ENCODE measurements at places on chromosomes 12 and 14.

GRCh38 chr12:50257236-50258166 lies 25.8 kb downstream of the LIMA1 start:
- H3K27ac ChIP-seq = no peak overlapping the region
- H3K36me3 ChIP-seq = no peaks in the 10 kb centered on the region
- no peaks in the 10 kb centered on the region for H3K27me3 ChIP-seq
- peaks cover 2% of the 10 kb centered on the region for H3K4me1 ChIP-seq
- peak; percentile 82 for DNase-seq

- peaks cover 9% of the 10 kb centered on the region for H3K27me3 ChIP-seq
- no peak overlapping the region for H3K27ac ChIP-seq
- peaks cover 6% of the 10 kb centered on the region for H3K4me1 ChIP-seq
- no peak overlapping the region for H3K4me3 ChIP-seq
Measured at GRCh38 chr12:5807090-5807414, 138.0 kb downstream of the ANO2 start.

- H3K4me1 ChIP-seq = peaks cover 1% of the 10 kb centered on the region
- no peaks in the 10 kb centered on the region for H3K27me3 ChIP-seq
Measured at GRCh38 chr12:104059963-104060362, 4.4 kb upstream of the HCFC2 start.

DNA sequence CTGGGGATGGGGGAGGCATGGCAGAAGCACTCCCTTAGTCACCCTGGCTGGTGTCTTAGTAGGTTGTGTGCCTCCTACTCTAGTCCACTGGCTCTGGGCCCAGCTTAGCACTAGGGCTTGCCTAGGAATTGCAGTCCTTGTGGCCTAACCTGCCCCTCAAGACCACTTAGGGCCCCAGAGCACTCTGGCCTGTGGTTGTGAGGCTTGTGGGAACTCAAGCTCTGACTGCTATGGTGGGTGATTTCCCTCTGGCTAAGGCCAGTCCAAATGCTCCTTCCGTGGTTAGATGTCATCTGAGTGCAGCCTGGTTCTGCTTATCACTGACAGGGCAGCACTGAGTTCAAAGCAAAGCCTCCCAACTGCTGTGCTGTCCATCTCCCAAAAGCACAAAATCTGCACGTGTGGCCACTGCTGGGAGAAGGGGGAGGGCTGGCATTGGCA lies 20.2 kb downstream of the FGD4 start:
- H3K4me3 ChIP-seq = no peak overlapping the region
- no peaks in the 10 kb centered on the region for H3K36me3 ChIP-seq
- H3K4me1 ChIP-seq = peaks cover 10% of the 10 kb centered on the region
- no peaks in the 10 kb centered on the region for H3K27me3 ChIP-seq

DNA sequence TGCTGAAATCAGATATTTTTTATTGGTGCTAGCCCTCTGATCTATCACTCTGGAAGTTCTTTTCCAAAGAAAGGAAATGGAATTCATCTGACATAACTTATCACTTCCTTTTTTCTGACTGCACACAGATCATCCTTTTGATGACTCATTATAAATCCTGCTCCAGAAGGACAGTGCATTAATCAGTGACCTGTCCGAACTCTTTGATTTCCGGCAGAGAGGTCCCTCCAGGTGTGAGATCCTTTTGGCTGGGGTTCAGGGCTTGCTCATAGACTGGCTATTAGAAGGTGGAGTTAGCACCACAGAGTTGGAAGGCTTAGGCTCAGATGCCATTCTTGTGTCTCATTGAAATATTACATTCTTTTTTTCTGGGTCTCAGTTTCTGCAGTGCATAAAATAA lies 328.2 kb downstream of the ZFP36L1 start:
- no peaks in the 10 kb centered on the region for H3K27me3 ChIP-seq
- no peak overlapping the region for H3K4me3 ChIP-seq
- peaks cover 6% of the 10 kb centered on the region for H3K4me1 ChIP-seq
- H3K36me3 ChIP-seq = no peaks in the 10 kb centered on the region
- peak overlapping the region; percentile 29 for H3K27ac ChIP-seq

DNA sequence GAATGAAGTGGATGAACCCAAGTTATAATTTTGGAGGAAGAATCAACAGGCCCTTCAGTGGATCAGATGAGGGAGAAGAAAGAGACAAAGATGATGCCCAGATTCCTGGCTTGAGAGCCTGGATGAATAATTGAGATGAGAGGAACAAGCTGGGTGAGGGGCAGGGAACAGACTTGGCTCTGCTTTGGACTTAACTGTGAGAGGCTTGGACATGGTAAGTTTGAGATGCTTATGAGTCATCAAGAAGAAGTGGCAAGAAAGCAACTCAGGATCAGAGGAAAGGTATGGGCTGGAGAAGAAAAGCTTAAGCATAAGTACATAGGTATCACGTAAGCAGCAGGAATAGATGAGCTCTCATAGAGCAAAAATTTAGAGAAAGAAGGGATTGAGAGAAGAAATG lies 55.3 kb downstream of the FIGNL2 start:
- DNase-seq = no peak
- H3K36me3 ChIP-seq = no peaks in the 10 kb centered on the region
- H3K4me3 ChIP-seq = no peak overlapping the region
- H3K27ac ChIP-seq = no peak overlapping the region
- no peaks in the 10 kb centered on the region for H3K27me3 ChIP-seq

- H3K27me3 ChIP-seq = no peaks in the 10 kb centered on the region
- no peak overlapping the region for H3K4me3 ChIP-seq
- no peaks in the 10 kb centered on the region for H3K4me1 ChIP-seq
- no peak overlapping the region for H3K27ac ChIP-seq
- no peaks in the 10 kb centered on the region for H3K36me3 ChIP-seq
Measured at GRCh38 chr12:130126023-130126432, 36.2 kb upstream of the FZD10 start.

DNA sequence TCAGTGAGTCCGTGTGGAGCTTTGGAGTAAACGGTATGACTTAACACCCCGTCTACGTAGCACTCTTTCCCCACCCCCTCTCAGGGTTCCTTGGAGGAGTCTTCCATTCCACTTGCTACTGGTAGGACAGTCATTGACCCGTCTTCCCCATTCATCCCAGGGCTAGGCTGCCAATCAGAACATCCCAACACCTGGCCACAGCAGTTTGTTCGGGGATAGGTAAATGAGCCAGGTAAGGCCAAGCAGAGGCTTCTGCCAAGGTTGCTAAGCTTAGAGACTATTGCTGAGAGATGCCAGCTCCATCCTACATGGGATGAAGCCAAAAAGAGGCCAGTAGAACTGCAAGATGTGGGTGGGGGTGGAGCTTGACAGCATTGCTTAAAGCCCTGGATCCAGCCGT lies 130.8 kb downstream of the BCL11B start:
- no peak overlapping the region for H3K27ac ChIP-seq
- no peaks in the 10 kb centered on the region for H3K4me1 ChIP-seq
- H3K27me3 ChIP-seq = no peaks in the 10 kb centered on the region
- no peaks in the 10 kb centered on the region for H3K36me3 ChIP-seq

DNA sequence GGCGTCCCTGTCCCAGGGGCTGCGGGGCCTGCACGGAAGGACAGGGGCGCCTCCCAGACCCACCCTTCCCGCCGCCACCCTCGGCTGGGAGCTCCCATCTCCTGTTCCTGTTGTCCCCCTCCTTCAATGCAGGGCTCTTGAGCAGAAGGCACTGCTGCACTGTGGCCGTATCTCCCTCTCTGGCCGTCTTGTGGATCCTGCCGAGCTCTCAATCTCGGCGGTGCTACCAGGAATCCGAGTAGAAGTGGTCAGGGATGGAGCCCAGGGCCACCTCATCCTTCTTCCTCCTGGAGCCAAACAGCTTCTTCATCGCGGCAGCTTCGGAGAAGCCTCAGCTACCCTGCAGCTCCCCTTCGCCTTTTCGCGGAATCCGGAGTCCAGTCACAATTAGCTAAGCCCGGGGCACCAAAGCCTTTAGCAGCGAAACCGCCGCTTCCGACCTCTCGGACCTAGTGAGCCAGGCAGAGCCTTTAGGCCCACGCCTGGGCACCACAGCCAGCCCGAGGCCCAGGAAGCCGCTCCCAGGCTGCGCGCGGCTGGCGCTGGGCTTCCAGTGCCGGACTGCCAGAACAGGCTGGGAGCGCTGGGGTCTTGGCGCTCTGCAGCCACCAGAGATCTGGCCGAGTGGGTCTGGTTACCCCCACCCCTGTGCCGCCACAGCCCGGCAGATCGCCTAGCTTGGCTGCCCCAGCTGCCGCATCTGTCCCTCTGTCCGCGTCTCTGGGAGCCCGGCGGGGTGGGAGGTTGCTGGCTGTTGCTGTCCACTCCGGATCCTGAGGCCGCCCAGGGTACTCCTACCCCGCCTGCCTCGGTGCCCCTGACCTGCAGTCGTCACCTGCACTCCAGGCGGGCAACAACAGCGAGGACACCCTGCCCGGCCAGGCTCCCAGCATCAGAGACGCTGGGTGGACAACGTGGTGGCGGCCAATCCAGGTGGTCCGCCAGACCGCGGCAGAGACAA lies 69.1 kb downstream of the ASCL4 start:
- H3K4me1 ChIP-seq = peaks cover 16% of the 10 kb centered on the region
- peaks cover 50% of the 10 kb centered on the region for H3K27me3 ChIP-seq
- DNase-seq = no peak
- no peak overlapping the region for H3K27ac ChIP-seq
- no peaks in the 10 kb centered on the region for H3K36me3 ChIP-seq
- H3K4me3 ChIP-seq = no peak overlapping the region

GRCh38 chr14:100438678-100439592 lies 115.8 kb downstream of the SLC25A47 start:
- no peaks in the 10 kb centered on the region for H3K36me3 ChIP-seq
- no peaks in the 10 kb centered on the region for H3K27me3 ChIP-seq
- H3K4me1 ChIP-seq = peaks cover 49% of the 10 kb centered on the region
- H3K4me3 ChIP-seq = no peak overlapping the region

GRCh38 chr14:97318380-97318779 lies 521.2 kb downstream of the VRK1 start:
- no peak overlapping the region for H3K27ac ChIP-seq
- no peaks in the 10 kb centered on the region for H3K27me3 ChIP-seq
- H3K4me3 ChIP-seq = no peak overlapping the region

DNA sequence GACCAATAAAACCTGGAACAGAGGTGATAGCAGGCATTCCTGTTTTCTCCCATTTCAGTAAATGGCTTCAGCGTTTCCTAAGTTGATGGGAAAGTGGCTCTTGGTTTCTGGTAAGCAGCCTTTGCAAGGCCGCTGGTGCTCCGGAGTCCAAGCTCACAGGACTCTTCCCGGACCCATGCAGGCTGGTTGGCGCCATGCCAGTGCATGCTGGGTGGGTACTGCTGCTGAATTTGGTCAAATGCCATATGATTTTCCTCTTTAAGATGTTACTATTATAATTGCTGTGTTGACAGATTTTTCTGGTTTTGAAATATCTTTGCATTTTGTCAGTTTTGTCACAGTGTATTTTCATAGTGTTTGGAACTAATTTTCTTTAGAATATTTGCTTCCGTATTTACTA lies 27.7 kb downstream of the PPP2R5C start:
- H3K4me1 ChIP-seq = peaks cover 2% of the 10 kb centered on the region
- no peak for DNase-seq
- no peaks in the 10 kb centered on the region for H3K27me3 ChIP-seq
- H3K4me3 ChIP-seq = no peak overlapping the region

DNA sequence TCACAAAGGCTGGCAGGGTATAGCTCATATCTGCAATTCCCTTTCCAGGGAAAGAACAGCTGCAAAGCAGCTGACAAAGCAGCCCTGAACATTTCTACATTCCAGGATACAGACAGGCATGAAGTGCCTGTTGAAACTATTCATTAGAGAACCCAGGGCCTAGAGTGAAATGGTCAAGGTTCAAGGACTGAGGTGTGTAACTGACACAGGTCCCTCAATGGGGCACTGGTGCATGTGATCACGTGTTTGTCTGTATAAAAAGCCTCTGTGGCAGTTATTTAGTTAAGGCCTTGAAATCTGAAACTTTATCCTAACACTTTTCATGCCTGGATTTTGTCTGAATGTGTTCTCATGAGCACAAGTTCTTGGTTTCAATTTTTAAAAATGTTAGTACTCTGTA lies 47.1 kb downstream of the GIT2 start:
- H3K36me3 ChIP-seq = peaks cover 20% of the 10 kb centered on the region
- H3K27ac ChIP-seq = peak overlapping the region; percentile 82

GRCh38 chr12:109277899-109278762 lies 31.0 kb downstream of the FOXN4 start:
- peaks cover 1% of the 10 kb centered on the region for H3K4me1 ChIP-seq
- H3K27ac ChIP-seq = no peak overlapping the region
- H3K4me3 ChIP-seq = no peak overlapping the region
- peaks cover 45% of the 10 kb centered on the region for H3K27me3 ChIP-seq
- H3K36me3 ChIP-seq = no peaks in the 10 kb centered on the region

DNA sequence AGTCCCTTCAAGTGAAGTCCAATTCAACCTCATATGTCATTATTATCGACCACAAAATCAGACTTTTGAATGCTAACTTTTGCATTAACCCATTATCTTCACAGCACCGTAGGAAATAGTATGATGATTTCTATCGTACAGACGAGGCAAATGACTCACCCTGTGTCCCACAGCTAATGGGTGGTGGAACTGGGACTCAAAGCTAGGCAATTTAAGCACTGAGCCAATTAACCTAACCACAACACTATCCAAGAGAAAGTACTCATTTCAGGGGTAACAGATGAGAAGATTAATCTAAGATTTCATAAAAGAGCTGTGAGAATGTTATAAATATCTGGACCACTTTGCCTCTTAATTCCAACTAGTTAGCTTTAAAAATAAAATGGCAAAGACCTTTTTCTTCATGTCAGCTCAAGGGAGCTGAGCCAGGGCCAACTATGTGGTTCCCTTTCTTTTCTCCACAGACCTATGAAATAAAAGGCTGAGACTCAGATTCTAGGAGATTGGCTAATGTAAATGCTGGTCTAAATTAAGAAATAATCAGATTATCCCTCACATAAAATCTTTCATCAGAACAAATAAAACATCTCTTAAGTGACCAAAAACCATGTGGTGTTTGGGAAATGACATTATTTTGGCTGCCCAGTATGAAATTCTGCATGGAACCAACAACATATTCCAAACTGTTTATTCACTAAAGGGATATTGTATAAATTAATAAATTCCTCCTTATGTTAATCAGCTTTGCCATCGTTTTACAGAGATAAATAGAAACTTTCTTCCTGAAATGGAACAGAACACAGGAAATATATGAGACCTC lies 4.9 kb downstream of the PTGER2 start:
- H3K4me3 ChIP-seq = no peak overlapping the region
- no peaks in the 10 kb centered on the region for H3K36me3 ChIP-seq
- H3K4me1 ChIP-seq = peaks cover 14% of the 10 kb centered on the region
- no peaks in the 10 kb centered on the region for H3K27me3 ChIP-seq
